ENCODE measurements at places on chromosomes 2 and 18.

DNA sequence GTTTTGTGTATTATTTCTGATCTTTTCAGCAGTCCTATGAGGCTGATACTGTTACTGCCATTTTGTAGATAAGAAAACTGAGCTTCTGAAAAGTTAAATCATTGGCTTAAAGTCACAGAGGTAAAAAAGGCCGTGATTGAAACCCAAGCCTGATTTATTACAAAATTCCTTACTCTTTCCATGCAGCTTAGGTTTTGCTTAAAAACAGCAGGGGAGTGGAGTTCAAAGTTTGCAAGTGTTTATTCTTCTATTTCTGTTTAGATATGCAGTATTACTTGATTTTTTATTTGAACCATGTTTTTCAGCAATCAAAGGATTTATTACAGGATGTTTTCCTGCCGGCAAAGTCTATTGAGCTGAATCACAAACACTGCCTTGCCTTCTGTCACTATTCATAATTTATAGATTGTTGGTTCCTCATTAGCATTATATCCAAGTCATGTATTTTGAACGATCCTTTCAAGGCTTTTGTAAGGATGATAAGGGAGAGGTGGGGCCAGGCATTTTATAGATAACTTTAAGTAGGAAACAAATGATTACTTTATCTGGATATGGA lies 31.9 kb upstream of the MSTN start:
- DNase-seq = peak; percentile 21

- DNase-seq = no peak
Observed at GRCh38 chr2:50415392-50415791, 616.5 kb downstream of the NRXN1 start.

- DNase-seq = no peak
Observed at GRCh38 chr2:51258301-51258700, 226.4 kb upstream of the NRXN1 start.

DNA sequence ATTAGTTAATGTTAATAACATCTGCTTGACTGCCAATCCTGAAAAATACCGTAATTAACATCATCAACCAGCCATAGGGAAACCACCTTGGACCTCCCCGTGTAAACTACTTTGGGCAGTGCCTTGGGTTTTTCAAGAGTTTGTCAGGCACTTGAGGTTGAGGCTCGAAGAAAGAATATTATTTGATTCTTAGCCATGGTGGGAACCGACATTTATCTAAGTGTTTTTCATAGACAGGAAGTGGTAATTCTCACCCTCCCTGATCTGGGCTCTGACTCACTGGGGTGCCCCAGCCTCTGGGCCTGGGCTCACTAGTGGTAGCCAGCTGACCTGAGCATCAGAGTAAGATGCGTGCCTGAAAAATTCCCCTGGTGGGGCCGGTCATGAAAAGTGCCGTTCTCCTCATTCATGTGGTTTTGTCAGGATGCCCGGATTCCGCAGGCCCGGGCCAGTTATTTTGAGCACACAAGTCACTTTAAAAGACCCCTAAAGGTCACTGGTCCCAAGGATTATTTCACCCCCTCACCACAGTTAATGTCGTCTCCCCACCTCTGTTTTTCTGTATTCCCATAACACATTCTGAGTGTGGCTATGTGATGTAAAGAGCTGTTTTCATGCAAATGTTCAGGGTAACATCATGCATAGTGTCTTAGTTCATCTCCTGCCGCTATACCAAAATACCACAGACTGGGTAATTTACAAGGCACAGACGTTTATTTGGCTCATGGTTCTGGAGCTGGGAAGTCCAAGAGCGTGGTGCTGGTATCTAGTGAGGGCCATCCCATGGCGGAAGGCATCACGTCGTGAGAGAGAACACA lies 21.6 kb upstream of the SPATA3 start:
- DNase-seq = no peak

GRCh38 chr2:99072551-99072950 lies 69.0 kb upstream of the C2orf15 start:
- no peak for DNase-seq

- DNase-seq = no peak
Observed at GRCh38 chr2:17429130-17429529, 89.1 kb downstream of the RAD51AP2 start.

Data from left kidney (tissue), 8 donors.